Osteoblast (primary cell): ENCODE measurements at places on chromosomes 12 and 14. TPM values are rescaled to one million over a fixed set of nuclear protein-coding genes. Genes with fewer than 3 reads are reported as not detected.

DNA sequence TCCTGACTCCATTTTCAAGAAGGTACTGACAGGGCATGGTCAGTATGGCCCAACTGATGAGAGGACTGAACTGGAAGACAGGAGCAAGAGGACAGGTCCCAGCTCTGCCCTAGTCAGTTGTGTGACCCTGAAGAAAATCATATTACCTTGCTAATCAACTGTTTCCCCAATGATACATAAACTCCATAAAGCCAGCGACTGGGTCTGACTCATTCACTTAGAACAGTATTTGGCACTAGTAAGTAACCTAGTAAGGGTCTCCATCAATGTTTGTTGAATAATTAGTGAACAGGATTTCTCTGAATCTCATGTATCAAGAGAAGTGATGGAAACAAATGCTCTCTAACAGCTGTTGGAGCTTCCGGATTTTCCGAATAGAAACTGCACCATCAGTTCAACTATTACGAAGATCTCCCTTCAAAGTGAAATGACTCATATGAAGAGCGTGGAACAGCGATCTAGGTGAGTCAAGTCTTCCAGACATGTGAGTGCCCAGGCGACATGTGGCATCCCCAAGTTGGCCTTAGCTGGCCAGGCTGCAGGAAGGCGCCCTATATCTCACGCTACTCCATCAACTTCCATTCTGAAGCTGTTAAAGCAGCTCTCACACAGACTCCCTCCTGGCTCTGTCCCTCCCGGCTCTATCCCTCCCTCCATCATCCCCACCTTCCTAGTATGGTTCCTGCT is 94.5 kb downstream of the TTC7B start:
- peaks cover 5% of the 10 kb centered on the region for H3K4me1 ChIP-seq
- H3K36me3 ChIP-seq: no peaks in the 10 kb centered on the region
- no peak overlapping the region for H3K4me3 ChIP-seq
- no peaks in the 10 kb centered on the region for H3K27me3 ChIP-seq

GRCh38 chr14:56124327-56124726 is 6.1 kb downstream of the PELI2 start:
- DNase-seq: peak; percentile 65
- no peaks in the 10 kb centered on the region for H3K27me3 ChIP-seq
- no peak overlapping the region for H3K27ac ChIP-seq
- H3K4me3 ChIP-seq: no peak overlapping the region
- H3K36me3 ChIP-seq: no peaks in the 10 kb centered on the region

- no peak overlapping the region for H3K4me3 ChIP-seq
- no peaks in the 10 kb centered on the region for H3K36me3 ChIP-seq
- no peaks in the 10 kb centered on the region for H3K4me1 ChIP-seq
- no peaks in the 10 kb centered on the region for H3K27me3 ChIP-seq
- no peak overlapping the region for H3K27ac ChIP-seq
Observed at GRCh38 chr14:44803239-44803905, 158.4 kb downstream of the KLHL28 start.

DNA sequence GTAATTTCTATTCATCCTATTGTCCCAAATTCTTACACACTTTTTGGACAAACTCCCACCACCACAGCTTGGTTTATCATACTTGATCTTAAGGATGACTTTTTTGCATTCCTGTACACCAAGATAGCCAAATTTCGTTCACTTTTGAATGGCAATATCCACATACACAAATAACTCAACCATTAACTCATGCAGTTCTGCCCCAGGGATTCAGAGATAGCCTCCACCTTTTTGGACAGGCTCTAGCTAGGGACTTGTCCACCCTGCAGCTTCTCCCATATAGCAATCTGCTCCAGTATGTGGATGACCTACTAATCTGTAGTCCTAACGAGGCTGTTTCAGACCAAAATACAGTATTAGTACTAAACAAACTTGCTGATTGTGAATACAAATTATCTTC is 32.7 kb upstream of the OXA1L start:
- no peak overlapping the region for H3K4me3 ChIP-seq
- no peaks in the 10 kb centered on the region for H3K27me3 ChIP-seq
- no peaks in the 10 kb centered on the region for H3K36me3 ChIP-seq
- no peaks in the 10 kb centered on the region for H3K4me1 ChIP-seq

DNA sequence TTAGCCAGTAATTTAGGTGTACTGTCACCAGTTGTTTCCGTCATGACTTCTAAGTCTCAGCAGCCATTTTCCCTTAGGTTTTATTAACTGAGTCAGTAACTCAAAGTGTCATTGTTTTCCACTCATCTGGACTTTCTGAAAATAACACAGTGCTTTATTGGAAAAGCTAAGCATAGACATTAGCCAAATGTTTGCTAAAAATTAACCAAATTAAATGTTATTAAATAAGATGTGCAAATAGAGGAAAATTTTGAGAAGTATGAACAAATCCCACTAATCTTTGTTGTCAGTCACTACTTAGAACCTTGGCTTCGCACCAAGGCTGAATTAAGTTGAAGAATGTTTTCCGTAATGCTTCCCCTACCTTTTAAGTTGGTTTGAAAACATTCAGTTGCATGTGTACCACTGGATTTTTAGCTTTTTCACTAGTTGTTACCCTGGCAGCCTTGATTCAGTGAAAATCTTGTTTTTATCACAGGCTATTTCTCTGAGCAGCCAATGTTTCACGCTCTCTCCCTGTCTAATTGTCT is 43.0 kb downstream of the BORCS5 start:
- no peaks in the 10 kb centered on the region for H3K27me3 ChIP-seq
- H3K4me1 ChIP-seq: peaks cover 14% of the 10 kb centered on the region
- no peak overlapping the region for H3K27ac ChIP-seq
- no peak for DNase-seq

MYRFL gene
- total RNA-seq: not detected in 2 replicates

DNA sequence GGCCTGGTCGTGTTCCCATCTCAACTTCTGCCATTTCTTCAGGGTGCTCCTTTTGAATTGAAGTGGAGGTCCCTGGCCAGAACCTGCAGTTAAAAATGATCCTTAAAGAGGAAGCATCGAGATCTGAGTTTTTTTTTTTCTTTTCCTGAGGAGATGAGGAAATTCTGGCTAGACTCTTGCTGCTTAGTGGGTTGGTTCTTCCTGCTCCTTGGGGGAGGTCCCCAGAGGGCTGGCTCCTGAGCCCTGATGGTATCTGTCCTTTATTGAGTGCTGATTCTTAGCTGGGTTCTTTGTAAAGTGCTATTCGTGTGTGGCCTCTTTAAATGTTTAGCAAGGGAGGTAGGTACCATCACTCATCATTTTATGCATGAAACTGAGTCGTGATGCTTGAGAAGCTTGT is 11.7 kb downstream of the PELI2 start:
- H3K36me3 ChIP-seq: no peaks in the 10 kb centered on the region
- no peak overlapping the region for H3K27ac ChIP-seq
- no peak for DNase-seq
- no peaks in the 10 kb centered on the region for H3K27me3 ChIP-seq
- no peaks in the 10 kb centered on the region for H3K4me1 ChIP-seq

GRCh38 chr14:105059925-105060565 is 5.2 kb downstream of the GPR132 start:
- H3K36me3 ChIP-seq: no peaks in the 10 kb centered on the region
- DNase-seq: peak; percentile 39
- H3K27ac ChIP-seq: no peak overlapping the region
- H3K27me3 ChIP-seq: no peaks in the 10 kb centered on the region
- H3K4me1 ChIP-seq: no peaks in the 10 kb centered on the region
- H3K4me3 ChIP-seq: no peak overlapping the region

DNA sequence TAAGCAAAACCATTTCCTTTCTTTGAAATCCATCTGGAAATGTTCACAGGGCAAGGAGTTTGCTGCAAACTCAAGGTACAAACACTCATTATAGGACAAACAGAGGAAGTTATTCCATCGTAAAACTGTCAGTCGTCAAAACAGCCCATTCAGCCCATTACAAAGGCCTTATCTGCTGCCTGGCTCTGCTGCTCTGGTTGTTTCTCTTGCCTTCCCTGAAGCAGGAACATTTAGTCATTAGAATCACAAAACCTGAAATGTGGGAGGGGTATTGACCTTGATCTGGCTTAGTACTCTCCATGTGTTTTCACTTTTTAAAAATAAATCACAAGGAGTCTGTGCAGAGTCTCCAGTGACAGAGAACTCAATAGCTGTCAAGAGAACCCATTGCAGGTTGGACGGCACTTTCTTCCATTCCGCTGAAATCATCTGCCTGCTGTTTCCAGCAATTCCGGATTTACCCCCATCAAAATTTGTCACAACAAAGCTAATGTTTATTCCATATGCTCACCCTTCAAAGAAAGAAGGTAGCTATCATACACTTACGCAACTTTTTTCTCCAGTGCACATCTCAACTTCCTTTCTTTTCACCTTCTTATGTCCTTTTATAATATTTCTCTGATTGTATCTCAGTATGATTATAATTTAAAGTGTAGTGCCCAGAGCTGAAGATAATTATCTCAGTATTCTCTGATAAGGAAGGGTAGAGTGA is 24.6 kb upstream of the ITPR2 start:
- peaks cover 18% of the 10 kb centered on the region for H3K27me3 ChIP-seq
- no peak overlapping the region for H3K27ac ChIP-seq
- DNase-seq: peak; percentile 5
- H3K4me1 ChIP-seq: no peaks in the 10 kb centered on the region
- H3K36me3 ChIP-seq: no peaks in the 10 kb centered on the region
- H3K4me3 ChIP-seq: no peak overlapping the region

- H3K4me1 ChIP-seq: no peaks in the 10 kb centered on the region
- H3K4me3 ChIP-seq: no peak overlapping the region
- no peaks in the 10 kb centered on the region for H3K36me3 ChIP-seq
- DNase-seq: no peak
Observed at GRCh38 chr12:45623940-45624339, 105.6 kb upstream of the ARID2 start.

IFNG-AS1 gene
- total RNA-seq: under 0.01 and 0.29 TPM in 2 replicates

DEGS2 gene
- 0.29 and 0.36 TPM in 2 replicates for total RNA-seq

DNA sequence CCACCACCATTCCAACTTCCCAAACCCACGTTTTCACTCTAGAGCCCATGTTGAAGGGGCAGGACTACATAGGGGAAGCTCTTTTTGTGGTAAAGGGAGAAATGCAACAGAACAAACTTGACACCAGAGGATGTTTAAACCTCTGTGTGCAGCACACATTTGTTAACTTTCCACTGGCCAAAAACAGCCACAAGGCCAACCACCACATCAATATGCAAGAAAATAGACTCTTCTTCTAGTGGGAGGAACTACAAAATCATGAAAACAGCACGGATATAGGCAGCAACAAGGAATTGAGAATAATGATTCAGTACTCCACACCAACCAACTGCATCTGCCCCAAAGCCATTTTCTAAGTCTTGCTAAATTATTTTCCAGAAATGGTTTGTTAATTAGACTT is 66.3 kb upstream of the CEP83 start:
- no peak overlapping the region for H3K4me3 ChIP-seq
- H3K36me3 ChIP-seq: no peaks in the 10 kb centered on the region
- peaks cover 36% of the 10 kb centered on the region for H3K27me3 ChIP-seq

CLEC6A gene
- not detected in 2 replicates for total RNA-seq

GRCh38 chr14:24310265-24310645 is 315 bp downstream of the LTB4R2 start:
- no peak overlapping the region for H3K27ac ChIP-seq
- peaks cover 15% of the 10 kb centered on the region for H3K4me1 ChIP-seq
- H3K4me3 ChIP-seq: peak overlapping the region; percentile 63
- no peaks in the 10 kb centered on the region for H3K27me3 ChIP-seq
- peaks cover 8% of the 10 kb centered on the region for H3K36me3 ChIP-seq
- DNase-seq: no peak
